ENCODE measurements at places on chromosomes 12 and 14.

DNA sequence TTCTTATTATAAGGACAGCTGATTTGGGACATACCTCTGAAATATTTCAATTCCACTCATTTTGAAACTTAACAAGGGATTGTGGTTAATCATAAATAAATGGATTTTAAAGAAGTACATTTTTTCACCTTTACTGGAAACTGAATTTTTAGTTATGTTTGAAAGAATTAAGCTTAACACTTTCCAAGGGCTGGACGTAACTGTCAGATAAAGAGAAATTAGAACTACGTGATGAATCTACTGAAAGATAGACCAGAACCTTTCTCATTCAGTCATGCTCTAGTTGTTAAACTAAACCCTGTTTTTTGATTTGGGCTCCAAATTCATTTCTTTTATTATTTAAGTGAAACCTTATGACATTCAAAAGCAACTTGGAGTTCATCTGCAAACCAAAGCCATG lies 1892.1 kb upstream of the SEL1L start:
- no peak for DNase-seq

DNA sequence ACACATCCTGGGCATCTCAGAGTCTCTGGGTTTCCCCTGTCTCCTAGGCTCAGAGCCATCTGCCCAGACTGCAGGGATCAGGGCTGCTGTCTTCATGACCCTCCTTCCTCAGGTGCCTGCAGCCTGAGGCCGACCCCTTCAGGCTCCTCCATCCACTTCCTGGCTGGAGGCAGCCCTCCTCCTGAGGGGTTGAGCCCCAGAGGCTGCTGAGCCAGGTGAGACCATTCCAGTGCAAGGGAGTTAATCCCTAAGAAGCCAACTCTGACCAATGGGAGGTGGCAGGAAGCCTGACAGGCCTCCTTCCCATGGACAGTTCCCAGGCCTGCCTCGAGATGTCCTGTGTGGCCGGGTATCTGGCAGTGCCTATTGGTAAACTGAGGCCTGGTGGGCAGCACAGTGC lies 8.4 kb upstream of the PPP4R4 start:
- no peak for DNase-seq

DNA sequence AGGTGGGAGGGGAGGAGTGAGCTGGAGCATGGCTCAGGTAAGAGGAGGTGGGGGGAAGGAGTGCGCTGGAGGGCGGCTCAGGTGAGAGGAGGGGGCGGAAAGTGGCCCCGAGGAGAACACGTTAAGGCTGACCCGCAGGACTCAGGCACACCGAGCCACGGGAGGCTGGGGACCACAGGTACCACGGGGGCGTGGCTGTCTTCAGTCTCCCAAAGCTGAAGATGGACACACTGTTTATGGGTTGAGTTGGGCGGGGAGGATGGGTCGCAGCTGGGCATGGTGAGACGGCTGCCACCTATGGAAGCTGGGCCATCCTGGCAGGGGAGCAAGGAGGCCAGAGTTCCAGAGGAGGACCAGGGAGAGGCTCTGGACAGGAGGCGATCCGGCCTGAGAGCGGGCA lies 23.5 kb downstream of the UBR7 start:
- no peak for DNase-seq

- DNase-seq = no peak
These were observed 45.1 kb downstream of the KICS2 start for GRCh38 chr12:64177001-64177400.

DNA sequence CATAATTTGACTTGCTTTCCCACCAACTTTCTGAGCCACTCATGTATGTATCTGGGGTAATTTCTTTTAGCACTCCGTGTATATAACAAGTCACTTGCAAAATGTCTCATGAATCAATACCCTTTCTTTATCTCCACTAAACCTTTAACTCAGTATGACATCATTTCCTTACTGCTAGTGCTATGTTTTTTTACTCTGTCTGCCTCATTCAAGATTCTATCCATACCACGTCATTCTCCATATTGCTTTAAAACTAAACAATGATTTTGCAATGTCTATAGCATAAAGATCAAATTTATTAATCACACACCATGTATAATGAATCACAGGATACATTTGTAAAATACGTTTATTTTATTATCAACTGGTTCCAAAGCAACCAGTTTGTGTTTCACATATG lies 178.2 kb downstream of the PIK3C2G start:
- DNase-seq = no peak

DNA sequence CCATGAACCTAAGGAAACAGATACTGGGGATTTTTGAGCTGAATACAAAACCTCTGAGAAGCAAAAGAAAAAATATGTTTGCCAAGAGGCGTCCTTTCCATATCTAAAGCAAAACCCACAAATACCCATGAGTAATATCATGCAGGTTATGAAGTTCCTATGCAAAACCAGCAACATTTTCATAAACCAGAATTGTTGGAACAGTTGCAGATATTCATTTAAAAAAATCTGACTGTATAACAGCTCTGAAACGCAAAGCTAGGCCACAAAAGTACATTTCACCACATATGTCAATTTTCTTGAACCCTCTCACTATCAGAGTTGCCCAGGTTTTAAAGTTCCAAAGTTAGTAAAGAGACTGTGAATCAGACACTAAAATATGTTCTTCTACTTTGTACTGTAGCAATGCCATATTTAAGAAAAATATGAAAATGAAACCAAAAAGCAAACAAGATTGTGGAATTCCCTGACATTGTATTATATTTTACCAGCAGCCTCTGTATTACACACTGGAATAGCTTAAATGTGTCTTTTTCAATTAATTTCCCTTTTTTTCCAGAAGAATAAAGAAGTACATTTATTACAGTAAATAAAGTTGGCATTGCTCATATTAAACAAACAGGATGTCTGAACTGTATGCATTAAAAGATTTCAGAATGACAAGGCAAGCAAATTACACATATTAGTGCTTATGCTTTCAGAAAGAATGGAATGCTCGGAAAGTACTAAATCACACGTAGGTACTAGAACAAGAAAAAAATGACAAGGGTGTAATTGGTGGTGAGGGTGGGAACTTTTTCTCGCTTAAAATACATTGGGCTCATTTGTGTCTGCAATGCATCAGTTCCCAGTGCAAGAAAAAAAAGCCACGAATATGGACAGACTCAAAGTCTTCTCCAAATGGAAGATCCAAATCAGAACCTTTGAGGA lies 33.6 kb upstream of the HIF1A start:
- peak; percentile 66 for DNase-seq

- no peak for DNase-seq
These were observed 103.7 kb upstream of the PDE3A start for GRCh38 chr12:20264608-20265114.

Data from GM12864 (cell line).